ENCODE measurements at places on chromosomes 4 and X.

DNA sequence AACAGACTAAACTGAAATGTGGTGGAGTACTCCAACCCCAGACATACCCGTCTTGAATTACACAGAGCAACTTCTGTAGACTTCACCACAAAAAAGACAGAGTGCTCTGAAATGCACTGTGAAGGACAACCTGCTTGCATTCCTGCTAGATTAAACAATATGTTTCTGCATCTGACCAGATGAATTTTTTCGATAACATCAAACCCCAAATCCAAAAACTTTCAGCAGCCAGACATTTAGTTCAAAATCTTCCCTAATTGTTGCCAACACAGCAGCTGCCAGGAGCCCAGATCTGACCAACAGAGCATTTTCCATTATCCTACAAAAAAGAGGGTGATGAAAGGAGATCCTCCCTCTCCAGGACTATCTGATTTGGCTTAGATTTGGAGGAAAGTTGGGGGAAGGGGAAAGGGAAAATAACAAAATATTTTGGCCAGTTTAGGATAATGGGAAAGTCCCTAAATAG lies 356.5 kb downstream of the PDGFC start:
- DNase-seq, result no peak

DNA sequence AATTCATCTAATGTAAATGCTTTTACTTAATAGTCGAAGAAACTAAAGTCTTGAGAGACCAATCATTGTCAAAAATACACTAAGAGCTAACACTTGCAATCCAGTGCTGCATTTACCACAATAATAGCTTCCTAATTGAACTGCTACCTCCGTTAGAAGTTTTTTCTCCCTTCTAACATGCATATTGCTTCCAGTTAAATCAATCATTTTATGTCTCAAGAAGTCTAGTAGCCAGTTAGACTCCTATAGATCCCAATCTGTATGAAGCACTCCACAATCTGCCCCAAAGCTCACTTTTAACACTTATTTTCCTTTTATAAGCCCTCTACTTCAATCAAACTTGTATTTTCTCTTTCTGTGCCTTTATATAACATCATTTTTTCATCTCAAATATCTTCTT lies 41.4 kb upstream of the GRID2 start:
- DNase-seq, result no peak

GRCh38 chr4:41135801-41136200 lies 78.5 kb downstream of the APBB2 start:
- DNase-seq, result no peak

DNA sequence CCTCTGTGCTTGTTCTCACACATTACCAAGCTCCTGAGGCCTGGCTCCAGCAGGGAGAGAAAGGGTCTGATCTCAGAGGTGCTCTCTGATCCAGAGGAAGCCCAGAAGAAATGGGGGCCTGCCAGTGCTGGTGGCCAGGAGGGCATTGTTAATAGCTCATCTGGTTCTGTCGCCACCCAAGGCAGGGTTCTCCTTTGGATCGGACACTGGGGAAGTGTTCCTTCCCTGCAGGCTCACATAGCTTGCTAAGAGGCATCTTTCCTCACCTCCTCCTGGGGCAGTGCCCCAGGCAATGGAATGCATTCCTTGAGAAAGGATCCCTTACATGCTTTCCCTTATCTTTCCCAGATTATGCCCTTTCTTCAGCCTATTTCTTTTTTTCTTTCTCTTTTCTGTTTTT lies 53.8 kb downstream of the RBM47 start:
- DNase-seq, result no peak

GRCh38 chrX:31934842-31935370 lies 863.1 kb upstream of the FTHL17 start:
- DNase-seq, result no peak

GRCh38 chr4:10118048-10119004 lies 1.7 kb upstream of the WDR1 start:
- peak; percentile 41 for DNase-seq

GRCh38 chr4:42282081-42282901 lies 115.0 kb upstream of the SHISA3 start:
- DNase-seq, result peak; percentile 9
